ENCODE measurements at places on chromosomes 7 and 10. TPM values are rescaled to one million over a fixed set of nuclear protein-coding genes. Genes with fewer than 3 reads are reported as not detected.
A peak's percentile ranks its signal among the peaks of the same experiment; 100 is the strongest.

The PPP1R3C gene
- total RNA-seq: 212 TPM

The SPDYE3 gene
- total RNA-seq: not detected

DNA sequence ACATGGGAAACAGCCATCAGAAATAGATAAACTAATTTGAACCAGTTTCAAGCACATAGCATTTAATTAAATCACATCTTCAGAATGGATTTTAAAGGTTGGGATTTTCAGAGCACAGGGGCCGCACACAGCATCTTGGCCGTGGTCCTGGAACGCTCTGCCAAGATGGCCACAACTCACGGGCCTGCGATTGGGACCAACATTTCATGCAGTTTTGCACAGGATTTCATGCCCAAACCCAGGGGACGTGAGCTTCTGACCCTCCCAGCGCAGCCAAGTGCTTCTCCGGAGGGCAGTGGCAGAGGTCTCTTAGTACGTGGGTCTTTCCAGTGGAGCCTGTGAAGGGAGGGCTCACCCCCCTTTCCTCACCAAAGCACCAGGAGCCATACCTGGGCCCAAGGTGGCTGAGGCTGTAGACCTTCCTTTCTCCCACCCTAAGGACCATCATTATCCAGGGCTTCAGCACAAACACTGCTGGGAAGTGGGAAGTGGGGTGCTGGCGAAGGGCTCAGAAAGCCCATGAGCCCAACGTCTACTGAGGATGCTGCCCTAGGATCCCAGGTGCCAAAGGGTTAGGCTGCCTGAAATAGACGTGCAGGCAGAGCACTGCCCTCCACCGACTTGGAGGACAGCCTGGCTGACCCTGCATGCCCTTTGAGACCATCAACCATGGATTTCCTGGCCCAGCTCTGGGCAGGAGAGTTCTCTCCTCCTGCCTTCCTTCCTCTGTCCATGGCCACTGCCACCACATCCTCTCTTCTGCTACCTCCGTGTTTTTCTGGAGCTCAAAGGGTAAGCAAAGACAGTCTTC, 611.2 kb upstream of the MGMT start:
- no peak for DNase-seq

GRCh38 chr7:64882341-64883112, 20.5 kb upstream of the ZNF273 start:
- peak; percentile 89 for DNase-seq

The AZGP1 gene
- total RNA-seq: 114 TPM

The C10orf105 gene
- total RNA-seq: not detected

The MSMB gene
- total RNA-seq: not detected

DNA sequence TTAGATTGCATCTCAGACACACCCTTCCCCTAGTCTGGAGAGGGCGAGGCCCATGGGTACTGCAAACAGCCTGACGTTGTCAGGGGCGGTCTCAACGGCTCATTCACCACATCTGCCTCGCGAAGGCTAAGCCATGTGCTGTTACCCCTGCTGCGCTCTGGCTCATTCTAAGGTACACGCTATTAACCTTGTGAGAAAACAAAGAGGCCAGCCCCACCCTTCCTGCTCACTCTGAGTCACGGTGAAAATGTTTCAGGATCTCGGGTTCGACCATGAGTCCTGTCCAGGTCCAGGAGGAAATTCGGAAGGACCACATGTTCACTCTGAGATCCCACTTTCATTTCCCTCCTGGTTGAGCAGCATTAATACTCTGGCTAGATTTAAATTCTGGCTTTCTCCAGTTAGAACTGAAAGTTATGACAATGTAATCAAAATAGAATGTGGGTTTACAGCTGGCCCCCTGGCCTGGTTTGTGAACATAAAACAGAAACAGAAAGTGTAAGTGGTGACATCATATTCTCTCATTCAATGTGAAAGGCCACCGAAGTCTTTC, 55.2 kb downstream of the EGFR start:
- no peak for DNase-seq

- DNase-seq: no peak
Measured at GRCh38 chr7:8089036-8089780, 120.6 kb downstream of the GLCCI1 start.

- peak; percentile 35 for DNase-seq
Measured at GRCh38 chr7:157897681-157898080, 560.9 kb downstream of the DNAJB6 start.

The EGR2 gene
- 4.8 TPM for total RNA-seq

GRCh38 chr10:82319562-82319961, 444.6 kb downstream of the NRG3 start:
- DNase-seq: no peak

- peak; percentile 76 for DNase-seq
Measured at GRCh38 chr7:34190299-34190698, 285.0 kb downstream of the BMPER start.

DNA sequence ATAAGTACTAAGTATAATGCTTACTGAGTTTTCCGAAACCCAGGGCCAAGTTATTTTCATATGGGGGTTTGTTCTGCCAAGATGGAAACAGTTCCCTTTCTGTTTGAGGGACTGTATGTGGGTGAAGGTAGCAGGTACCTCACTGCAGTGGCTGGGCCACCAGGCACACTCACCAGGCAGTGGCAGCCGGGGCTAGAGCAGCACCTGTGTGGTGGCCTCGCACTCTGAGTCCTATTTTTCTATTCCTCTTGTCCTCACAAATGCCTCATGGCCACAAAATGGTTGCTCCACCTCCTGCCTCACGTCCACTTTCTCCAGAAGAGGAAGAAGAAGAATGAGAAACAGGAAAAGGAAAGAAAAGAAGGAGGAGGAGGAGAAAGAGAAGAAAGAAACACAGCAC, 167.3 kb upstream of the SHH start:
- no peak for DNase-seq

GRCh38 chr10:121113385-121113696, 262.2 kb downstream of the WDR11 start:
- DNase-seq: no peak

DNA sequence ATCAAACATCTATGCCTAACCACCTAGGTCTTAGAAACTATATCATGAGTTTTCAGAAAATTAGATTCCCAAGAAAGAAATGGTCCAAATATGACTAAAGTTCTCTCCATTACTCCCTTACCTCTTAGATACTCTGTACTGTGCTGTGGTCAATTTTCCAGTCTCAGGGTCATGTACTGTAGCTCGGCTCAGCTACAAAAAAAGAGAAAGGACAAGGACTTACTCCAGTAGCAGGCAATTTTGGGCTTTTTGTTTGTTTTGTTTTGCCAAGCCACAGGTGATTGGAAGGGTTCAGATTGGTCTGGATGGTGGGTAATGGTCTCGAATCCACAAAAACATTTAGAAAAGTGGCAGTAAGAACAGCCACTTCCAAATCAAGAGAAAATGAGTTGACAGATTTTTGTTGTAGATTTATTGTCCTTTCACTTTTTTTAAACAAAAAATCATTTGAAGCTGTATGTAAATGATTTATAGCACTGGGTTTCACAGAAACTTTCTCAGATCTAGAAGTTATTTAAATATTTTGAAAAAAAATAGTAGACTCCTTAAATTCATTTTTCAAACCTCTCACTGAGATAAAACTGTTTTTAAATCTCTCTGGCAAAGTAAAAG, 52.8 kb downstream of the P4HA1 start:
- DNase-seq: no peak

The CCL26 gene
- 0.83 TPM for total RNA-seq

The CELF2 gene
- total RNA-seq: 67.5 TPM

The PRLHR gene
- total RNA-seq: not detected

- no peak for DNase-seq
Measured at GRCh38 chr10:111865550-111865949, 318.0 kb downstream of the GPAM start.

Measured in cardiac septum (tissue), 1 donor.